Activated CD4-positive, alpha-beta T cell treated with anti-CD3 and anti-CD28 coated beads for 48 hours (primary cell): ENCODE measurements at places on chromosomes 5 and 9.
A peak's percentile ranks its signal among the peaks of the same experiment; 100 is the strongest.

- no peak for DNase-seq
Measured at GRCh38 chr9:13586587-13587374, 307.3 kb upstream of the MPDZ start.

- DNase-seq = no peak
Measured at GRCh38 chr9:93467062-93467416, 13.7 kb upstream of the FAM120AOS start.

DNA sequence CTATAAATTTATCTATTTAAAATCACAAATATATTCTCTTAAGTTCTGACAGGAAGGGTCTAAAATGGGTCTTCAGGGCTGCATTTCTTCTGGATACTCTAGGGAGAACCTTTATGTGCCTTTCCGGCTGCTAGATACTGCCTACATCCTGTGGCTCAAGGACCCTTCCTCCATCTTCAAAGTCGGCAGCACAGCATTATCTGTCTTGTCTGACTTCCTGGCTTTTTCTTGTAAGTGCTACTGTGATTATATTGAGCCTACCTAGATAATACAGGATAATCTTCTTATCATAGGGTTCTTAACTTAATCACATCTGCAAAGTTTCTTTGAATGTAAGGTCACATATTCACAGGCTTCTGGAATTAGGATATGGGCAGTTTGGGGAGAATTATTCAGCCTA is 943.8 kb upstream of the TYRP1 start:
- DNase-seq = no peak

- DNase-seq = no peak
Measured at GRCh38 chr9:92663951-92664350, 6.0 kb downstream of the IPPK start.

GRCh38 chr5:178762391-178762790 is 31.9 kb upstream of the ZNF354A start:
- no peak for DNase-seq

GRCh38 chr9:27183701-27184100 is 74.7 kb downstream of the TEK start:
- no peak for DNase-seq

- peak; percentile 59 for DNase-seq
Measured at GRCh38 chr9:7536310-7536939, 263.2 kb downstream of the DMAC1 start.

GRCh38 chr5:125037020-125037419 is 290.6 kb upstream of the ZNF608 start:
- DNase-seq = no peak

DNA sequence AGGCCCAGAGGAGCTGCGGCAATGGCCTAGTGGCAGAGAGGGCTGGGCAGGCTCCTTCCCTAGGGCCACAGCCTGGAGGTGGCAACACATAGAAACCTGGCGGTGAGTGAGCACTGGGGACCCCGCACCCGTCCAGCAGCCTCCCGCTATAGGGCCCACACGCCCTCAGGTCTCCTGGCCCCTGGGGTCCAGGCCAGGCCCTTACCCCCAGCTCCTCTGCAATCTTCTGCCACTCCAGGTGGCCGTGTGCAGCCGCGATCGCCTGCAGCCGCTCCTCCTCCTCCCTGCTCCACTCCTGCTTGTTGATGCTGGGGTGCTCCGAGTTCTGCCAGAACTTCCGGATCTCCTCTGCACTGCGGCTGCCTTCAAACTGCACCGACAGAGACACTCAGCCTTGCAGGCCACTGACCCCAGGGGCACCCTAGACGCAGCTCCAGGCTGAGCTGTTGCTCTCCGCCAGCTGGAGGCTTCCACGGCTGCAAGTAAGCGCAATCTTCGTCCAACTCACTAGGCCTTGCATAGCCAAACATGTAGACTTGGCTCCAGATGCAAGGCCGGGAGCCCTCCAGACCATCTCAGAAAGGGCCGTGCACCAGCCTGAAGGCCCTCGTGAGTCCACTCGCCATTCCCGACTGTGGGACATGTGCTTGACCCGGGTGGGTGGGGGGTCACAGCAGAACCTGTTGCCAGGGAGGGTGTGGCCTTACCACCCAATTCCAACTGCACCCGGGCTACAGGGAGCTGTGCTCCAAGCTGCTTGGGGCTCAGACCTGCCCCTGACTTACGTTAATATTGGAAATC is 8.0 kb downstream of the SNAPC4 start:
- DNase-seq = no peak

- no peak for DNase-seq
Measured at GRCh38 chr9:20023961-20024571, 235.2 kb upstream of the SLC24A2 start.

DNA sequence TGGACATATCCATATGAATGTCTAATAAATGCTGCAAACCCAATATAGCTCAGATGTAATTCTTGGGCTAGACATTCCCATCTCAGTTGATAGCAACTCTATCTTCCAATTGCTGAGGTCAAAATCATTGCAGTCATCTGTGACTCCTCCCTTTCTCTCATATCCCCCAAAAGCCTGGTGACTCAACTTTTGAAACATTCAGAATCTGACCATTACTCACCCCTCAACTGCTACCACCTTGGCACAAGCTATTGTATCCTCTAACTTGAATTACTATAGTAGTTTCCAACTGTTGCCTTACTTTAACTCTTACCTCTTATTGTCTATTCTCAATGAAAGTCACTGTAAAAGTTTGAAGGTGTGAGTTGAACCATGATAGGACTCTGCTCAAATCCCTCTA is 600.1 kb upstream of the RGMB start:
- no peak for DNase-seq

- DNase-seq = no peak
Measured at GRCh38 chr9:96781552-96781951, 3.7 kb upstream of the ZNF510 start.

DNA sequence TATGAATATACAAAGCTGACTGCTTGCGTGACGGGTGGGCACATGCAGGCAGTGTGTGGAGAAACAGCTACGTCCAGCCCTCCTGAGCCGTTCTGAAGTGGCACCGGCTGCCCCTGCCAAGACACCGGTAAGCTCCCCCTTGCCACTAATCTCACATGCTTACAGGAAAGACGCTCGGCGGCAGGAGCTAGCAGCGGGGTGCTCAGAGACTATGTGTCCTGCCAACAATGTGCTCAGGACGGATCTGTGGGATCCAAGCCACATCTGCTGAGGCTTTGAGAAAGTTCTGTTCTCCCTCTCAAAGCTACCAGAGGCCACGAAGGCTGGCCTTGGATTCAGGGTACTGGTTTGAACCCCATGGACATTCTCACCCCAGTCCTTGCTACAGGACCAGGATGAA is 157.2 kb upstream of the PHYKPL start:
- no peak for DNase-seq

DNA sequence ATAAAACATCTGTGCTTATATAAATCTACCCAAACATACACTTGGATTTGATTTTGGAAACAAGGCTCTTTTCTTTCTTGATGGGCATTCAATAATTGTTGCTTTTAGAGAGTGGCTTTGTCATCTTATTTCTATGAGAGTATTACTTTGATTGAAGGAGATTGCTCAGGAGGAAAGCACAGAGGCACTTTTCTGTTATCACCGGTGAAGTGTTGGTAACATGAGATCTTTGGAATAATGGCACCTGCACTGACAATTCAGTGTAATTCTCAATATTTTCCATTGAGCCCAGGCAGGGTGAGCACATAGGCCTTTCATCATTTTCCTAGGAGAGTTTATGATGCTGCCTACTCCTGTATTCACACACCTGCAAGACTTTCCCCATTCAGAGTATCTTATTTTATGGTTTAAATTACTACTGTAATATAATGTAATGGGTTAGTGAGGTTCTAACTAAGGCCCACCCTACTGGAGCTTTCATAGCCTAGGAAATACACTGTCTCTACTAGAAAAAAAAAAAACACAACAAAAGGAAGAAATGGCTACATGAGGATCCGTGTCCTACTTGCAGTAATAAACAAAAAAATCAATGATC is 244.3 kb downstream of the DENND1A start:
- DNase-seq = no peak

GRCh38 chr9:4422495-4422894 is 67.8 kb upstream of the SLC1A1 start:
- DNase-seq = no peak

GRCh38 chr9:114507726-114508125 is 2.5 kb upstream of the WHRN start:
- DNase-seq = no peak

DNA sequence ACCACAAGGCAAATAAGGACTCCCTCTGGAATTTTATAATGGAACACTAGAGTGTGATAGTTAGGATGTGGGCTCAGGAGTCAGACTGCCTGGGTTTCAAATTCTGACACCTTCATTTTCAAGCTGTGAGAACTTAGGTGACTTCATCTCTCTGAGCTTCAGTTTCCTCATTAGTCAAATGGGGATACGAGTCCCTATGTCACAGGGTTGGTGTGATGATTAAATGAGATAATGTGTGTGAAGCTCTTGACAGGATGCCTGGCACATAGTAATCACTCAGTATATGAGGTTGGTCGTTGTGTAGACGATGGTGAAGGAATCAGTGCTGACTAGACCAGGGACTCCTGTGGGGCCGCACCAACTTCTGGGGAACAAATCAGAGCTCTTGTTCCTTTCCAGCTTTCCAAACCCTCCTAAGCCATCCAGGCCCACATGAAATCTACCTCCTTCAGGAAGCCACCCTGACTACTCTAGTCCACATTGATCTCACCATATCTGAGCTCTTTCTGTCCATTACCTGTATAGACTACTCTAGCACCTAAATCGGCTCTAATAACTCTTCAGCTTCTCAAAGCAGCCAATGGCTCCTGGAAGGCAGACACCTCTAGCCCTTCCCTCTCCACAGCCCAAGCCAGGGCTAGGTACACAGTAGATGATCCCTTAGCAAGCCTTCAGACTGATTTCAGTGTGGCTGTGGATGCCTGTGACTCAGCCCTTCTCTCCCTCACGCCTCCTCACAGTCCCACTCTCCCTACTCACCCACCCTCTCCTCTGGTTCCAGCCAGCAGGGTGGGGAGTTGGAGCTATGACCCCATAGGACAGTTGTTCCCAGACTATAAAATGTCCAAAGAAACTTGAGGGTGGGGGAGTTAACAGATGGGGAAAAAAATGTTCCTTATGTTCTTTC is 2.5 kb upstream of the TCF7 start:
- peak; percentile 62 for DNase-seq

GRCh38 chr5:102932781-102933180 is 177.7 kb downstream of the PAM start:
- no peak for DNase-seq

DNA sequence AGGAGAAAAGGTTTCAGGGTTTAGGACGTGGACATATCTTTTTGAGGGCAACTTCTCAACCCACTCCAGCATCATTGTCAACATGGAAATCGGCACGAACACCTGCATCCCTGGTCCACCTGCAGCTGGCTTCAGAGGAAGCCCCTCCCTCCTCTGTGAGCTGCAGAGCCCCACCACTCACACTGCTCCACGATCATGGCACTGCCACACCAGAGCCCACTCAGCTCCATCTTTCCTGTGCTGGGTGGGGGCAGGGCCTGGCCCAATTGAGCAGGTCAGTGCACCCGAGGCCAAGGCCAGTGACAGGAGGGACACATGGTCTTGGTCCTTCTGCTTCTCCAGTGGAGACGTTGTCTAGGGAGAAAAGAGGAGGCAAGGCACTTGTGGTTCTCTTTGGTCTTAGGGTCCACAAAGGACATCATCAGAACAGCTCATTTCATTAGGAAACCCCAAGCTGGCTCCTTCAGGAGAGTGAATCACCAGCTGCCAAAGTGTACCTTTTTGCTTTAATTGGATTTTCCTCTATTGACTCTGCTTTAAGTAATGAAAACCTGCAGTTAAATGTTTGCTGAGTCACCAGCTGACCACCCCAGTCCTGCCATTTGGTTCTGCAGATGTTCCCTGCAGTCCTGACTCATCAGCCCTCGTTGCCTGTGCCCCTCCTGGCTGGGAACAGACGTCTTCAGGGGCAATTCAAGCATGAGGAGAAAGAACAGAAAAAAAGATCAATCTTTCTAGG is 56.2 kb downstream of the UBE2QL1 start:
- DNase-seq = no peak

- peak; percentile 73 for DNase-seq
Measured at GRCh38 chr5:149434162-149435014, 55.3 kb upstream of the IL17B start.

DNA sequence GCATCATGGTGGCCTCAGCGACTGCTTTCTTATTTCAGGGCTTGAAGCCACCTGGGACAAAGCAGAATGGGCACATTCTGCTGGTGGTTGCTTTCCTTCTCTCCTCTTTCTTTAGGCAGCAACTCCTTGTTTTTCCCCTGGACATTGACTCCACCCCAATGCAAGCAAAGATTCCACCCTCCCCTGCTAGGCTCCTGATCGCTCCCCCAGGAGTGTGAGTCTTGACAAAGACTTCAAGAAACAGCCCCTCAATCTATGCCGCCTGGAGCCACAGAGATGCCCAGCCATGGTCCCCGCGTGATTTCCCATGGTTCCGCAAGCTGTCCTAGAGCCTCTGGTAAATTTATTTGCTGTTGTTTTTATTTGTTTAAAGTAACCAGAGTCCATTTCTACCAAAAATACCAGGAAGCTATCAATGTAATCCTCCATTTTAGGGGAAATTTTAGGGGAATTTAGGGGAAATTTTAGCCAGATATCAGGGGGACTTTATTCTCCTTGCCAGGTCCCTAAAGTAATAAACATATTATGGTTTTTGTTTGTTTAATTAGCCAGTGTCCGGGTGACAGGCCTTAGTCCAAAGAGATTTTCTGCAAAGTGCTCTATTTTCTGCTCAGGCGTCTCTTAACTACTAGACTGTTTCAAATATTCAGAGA is 2.3 kb downstream of the KCNMB1 start:
- no peak for DNase-seq

DNA sequence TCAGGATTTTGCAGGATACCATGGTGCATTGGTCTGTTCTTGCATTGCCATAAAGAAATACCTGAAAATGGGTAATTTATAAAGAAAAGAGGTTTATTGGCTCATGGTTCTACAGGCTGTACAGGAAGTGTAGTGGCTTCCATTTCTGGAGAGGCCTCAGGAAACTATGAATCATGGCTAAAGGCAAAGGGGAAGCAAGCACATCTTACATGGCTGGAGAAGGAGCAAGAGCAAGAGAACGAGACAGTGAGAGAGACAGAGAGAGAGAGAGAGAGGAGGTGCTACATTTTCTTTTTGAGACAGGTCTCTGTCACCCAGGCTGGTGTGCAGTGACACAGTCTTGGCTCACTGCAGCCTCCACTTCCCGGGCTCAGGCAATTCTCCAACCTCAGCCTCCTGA is 43.9 kb downstream of the P4HA2 start:
- DNase-seq = no peak

DNA sequence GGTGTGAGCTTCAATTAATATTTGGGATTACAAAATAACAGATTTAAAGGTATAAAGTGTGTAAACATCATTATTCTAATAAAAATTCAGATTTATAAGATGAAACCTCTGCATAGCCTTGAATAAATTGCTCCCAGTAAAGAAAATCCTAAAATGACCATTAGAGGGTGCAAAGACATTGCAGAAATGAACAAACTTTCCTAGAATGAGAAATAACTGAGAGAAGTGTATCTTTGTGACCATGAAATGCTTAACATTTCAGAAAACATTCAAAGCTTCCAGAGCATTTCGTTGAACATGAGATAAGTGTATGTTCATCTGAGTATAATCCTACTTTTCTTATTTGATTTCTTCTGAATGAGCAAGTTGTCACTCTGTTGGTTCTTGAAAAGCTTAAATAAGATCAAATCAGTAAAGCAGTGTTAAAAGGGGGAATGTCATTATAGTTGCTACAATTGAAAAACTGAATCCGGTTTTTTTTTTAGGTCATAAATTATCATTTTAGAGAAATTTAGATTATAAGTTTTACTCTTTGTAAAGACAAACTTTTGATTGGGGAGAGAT is 24.7 kb upstream of the NUDT12 start:
- DNase-seq = no peak
